ENCODE measurements at places on chromosomes 3 and 15.

GRCh38 chr3:43288850-43289249 is 2.5 kb downstream of the SNRK start:
- DNase-seq, result no peak

GRCh38 chr3:58355179-58355578 is 22.5 kb downstream of the PXK start:
- no peak for DNase-seq

- DNase-seq, result no peak
Observed at GRCh38 chr3:145015253-145015652, 1043.6 kb downstream of the DIPK2A start.

DNA sequence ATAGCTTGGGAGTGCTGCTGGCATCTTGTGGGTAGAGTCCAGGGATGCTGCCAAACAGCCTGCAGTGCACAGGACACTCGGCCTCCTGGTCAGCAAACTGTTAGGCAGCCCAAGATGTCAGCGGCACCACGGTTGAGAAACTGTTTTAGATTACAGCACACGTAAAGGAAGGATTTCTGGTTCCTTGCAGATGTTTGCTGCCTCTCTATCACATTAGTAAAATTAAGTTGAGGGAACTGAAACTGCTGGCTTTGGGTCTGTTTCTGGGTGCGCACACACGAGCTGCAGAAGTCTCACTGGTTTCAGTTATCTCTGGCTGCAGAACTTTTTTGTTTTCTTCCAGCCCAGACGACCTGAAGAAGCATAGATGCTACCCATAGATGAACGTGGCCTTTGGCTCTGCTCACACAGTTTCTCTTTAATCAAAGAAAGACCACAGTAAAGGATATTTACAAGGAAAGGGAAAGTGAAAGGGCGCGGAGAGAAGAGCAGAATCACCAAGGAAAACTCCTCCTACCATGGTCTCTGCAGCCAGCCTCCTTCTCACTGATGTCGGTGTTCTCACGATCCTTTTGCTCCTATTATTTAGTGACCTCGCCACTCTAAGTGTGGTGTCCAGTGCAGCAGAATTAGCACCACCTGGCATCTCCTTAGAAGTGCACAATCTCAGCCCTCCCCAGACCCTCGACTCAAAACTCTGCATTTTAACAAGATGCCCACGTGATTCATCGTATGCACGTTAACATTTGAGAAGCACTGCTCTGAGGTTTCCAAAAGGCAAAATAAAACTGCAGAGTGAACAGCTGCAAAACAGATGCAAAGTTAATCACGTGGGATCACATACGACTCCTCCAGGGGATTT is 50.6 kb upstream of the AKAP13 start:
- DNase-seq, result no peak

DNA sequence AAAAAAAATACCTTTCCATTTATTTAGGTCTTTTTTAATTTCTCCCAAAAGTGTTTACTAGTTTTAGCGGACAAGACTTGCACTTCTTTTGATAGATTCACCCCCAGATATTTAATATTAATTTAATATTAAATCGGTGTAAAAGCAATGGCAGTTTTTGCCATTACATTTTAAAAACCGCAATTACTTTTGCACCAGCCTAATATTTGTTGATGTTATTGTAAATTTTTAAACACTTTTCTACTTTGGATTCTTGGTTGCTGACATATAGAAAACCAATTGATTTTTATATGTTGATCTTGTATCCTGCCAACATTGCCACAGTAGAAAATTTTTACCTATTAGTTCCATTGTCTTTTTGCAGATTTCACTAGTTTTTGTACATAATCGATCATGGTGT is 63.9 kb upstream of the PXYLP1 start:
- DNase-seq, result no peak

GRCh38 chr15:65558336-65558735 is 28.1 kb downstream of the HACD3 start:
- DNase-seq, result no peak

- DNase-seq, result no peak
Observed at GRCh38 chr15:73899197-73900094, 26.1 kb downstream of the TBC1D21 start.

GRCh38 chr15:62257996-62258521 is 93.0 kb upstream of the C2CD4B start:
- DNase-seq, result no peak

DNA sequence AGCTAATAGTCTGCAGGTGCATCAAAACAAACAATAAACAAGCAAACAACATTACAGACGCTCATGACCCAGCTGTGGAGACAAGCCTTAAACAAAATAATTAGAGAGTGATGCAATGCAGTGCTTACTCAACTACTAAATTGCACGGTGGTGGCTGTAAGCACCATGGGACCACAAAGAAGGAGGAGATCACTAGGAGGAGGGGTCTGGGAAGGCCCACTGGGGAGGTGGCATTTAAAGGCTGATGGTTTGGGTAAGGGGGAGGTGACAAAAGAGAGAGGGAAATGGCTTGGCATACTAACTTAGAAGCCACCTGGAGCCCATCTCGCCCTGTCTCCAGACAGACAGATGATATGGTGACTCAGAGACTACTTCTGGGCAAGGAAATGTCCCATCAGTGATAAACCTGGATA is 516.7 kb downstream of the FOXP1 start:
- no peak for DNase-seq

- DNase-seq, result no peak
Observed at GRCh38 chr15:35349916-35350315, 196.0 kb downstream of the DPH6 start.

GRCh38 chr15:22265970-22266369 is 185.6 kb downstream of the OR4M2 start:
- DNase-seq, result no peak

DNA sequence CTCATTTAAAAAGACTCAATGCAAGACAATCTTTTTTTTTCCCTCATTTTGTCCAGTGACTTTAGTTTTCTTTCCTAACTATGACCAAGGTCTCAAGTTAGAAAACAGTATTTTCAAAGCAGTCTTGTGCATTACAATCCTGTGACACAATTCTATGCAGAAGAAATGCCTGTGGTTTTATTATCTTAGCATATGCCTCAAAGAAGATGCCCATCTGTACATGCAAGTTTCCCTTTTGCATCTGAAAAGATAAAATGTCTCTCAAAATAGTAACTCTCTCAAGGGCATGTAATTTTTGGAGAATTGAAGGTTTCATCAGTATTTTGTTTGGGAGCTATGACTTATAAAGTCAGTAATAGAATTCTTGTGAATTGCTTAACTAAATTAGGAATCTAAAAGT is 292.0 kb upstream of the SUCLG2 start:
- DNase-seq, result no peak

GRCh38 chr3:28081533-28081947 is 159.9 kb upstream of the CMC1 start:
- no peak for DNase-seq

- DNase-seq, result no peak
Observed at GRCh38 chr15:29102911-29103823, 166.5 kb downstream of the NSMCE3 start.

GRCh38 chr3:55537129-55537528 is 50.0 kb upstream of the WNT5A start:
- no peak for DNase-seq

DNA sequence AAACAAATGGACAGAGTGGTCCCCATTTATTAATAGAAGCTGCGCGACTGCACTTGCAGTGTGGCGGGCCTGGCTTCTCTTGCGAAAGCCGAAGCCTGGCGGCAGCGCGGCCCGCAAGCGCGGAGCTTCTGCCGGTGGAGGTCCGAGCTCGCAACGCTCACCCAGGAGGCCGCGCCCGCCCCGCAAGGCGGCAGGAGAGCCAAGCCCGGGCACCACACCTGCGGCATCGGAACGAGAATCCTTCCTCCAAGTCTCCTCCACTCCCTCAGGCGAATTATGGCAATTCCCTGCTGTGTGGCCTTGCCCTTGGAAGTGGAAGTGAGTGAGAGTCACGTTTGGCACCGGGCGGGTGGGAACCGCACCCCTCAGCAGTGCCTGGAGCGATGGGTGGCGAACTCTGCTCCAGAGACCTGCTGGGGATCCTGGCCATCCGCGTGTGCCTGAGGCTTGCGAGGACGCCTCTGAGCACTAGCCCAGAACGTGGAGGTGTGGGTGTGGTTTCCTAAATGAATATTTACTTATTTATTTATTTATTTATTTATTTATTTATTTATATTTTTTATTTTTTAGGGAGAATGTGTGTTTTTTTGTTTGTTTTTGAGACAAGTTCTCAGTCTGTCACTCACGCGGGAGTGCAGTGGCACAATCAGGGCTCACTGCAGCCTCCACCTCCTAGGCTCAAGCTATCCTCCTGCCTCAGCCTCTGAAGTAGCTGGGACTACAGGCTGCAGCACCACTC is 133.7 kb upstream of the UBE2E1 start:
- DNase-seq, result no peak

GRCh38 chr3:109336291-109336861 is 970 bp downstream of the DPPA4 start:
- no peak for DNase-seq
